NCI-H1092 (cell line): ENCODE measurements at places on chromosomes 11 and 22.
A peak's percentile ranks its signal among the peaks of the same experiment; 100 is the strongest.

GRCh38 chr11:33507356-33507755, 193.3 kb downstream of the C11orf91 start:
- no peak for DNase-seq

- no peak for DNase-seq
Measured at GRCh38 chr11:62539238-62539925, 7.2 kb downstream of the AHNAK start.

DNA sequence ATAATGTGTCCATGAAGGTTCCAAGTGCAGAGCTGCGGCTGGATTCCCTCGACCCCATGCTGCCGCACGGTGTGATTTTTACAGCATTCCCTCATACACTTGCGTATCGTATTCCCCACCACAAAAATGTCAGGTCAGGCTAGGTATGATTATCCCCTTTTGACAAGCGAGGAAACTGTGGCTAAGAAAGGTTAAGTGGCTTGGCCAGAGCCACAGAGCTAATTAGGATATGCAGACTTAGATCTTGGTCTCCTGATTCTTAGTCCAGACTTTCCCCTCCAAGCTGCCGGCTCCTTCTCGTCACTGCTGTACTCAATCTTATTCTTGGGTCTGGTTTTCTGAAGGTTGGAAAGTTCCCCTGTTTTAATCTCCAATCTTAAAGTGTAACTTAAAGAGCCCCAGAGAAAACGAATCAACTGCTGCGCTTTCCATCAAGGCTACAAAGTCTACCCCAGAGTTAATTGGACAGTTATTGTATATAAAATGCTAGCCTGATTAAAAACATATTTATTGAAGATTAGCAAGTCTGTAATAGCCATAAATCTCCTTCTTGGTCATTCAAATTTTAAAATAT, 176.6 kb downstream of the ADAMTS15 start:
- DNase-seq, result no peak

DNA sequence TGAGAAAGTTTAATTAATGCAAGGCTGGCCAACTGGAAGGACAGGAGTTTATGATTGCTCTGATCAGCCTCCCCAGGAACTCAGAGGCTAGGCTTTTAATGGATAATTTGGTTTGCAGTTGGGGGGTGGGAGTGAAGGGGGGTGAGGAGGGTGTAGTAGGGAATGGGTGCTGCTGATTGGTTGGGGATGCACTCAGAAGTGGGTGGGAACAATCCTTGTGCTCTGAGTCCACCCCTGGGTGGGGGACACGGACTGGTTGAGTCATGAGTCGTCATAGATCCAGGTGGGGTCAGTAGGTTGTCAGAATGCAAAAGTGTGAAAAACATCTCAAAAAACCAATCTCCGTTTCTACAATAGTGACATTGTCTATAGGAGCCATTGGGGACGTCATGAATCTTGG, 20.9 kb upstream of the CYB5R3 start:
- no peak for DNase-seq

- no peak for DNase-seq
Measured at GRCh38 chr11:129611661-129612446, 203.8 kb upstream of the TMEM45B start.

DNA sequence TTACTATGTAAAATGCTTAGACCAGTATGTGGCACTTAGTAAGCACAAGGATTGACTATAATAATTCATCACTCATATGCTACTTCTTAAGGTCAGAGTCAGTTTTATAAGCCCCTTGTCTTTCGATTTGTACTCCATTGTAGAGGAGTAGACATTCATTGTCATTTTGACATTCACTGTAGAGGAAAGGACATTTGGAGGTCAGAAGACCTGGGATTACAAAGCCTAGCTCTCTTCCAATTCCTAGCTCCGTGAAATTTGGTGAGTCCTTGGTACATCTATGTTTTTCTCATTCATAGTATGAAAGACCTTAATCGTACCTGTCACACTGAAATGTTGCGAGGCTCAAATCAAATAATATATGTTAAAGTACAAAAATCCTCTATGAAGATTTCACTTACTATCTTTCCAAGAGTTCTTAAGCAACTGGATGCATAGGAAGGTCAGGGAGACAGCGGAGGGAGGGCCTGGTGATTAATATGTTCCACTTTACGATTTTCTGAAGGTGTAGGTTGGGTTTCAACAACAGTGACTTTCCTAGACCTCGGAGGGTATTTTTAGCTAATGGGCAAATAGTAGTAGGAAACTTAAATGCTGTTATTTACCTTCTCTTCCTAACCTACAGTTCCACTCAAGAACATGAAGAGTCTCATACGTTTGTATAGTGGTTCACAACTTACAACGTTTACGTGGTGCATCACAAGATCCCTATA, 1.4 kb upstream of the EMSY start:
- no peak for DNase-seq

DNA sequence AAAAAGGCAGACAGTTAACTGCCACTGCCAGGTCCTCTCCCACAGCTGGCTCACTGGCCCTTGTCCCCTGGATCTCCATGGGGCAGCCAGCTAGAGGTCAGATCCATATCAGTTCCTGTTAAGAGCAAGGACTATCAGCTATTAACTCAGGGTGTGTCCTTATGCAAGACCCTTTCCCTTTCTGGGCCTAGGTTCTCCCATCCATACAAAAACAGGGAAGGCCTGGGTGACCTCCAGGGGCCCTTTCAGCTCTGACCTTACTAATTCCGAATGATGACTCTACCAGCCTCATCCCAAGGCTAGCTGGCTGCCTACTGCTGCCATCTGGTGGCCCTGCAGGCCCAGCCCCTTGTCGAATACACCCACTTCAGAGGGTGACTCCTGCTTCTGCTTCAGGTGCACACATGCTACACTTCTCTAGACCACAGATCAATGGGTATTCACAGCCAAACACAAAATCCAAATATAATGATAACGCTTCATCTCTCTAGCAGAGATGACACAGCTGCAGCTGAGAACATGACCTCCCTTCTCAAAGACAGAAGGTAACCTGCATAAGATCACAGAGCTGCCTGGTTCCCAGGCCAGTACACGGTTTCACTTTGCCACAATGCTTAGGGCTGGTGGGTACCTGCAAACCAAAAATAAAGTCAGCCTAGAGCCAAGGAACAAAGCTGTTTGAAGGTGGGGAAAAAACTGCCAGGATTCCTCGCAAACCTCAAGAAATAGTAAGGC, 34.1 kb downstream of the SERGEF start:
- peak; percentile 29 for DNase-seq

GRCh38 chr22:46086577-46087335, 63.6 kb upstream of the PPARA start:
- no peak for DNase-seq

DNA sequence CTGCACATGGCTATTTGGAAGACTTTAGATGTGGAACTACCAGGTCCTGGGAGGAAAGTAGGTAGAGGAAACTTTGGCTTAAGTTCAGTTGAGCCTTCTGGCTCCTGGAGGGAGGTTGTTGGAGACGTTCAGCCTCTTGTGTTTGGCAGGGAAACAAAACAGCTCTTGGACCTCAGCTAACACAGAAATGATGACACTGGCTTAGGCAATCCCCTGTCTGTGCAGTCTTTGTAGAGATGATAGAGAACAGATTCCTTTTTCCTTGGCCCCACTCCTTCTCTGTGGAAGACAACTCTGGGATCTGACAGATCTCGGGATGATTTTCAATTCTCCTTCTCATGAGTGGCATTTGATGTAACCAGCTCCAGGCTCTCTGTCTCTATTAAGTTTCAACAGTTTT, 428.5 kb downstream of the TMEM135 start:
- DNase-seq, result no peak
